AG20443 (cell line): ENCODE measurements at places on chromosomes 6 and 20.

DNA sequence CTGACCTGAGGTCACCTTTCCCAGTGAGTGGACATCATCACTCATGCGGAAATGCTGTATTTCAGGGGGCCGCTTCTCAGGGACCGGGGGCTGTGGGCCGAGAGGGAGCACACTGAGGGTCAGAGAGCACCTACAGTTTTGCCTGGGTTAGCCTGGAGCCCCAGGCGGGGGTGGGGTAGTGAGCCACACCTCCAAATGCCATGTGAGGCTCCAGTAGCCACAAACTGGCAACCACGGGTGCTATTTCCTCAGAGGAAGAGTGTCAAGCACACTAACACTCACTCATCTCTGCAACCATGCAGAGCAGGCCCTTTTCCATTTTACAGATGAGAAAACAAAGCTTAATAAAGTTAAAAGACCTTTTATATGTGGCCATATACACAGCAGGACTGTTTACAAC is 4.7 kb downstream of the EHMT2 start:
- DNase-seq, result no peak

GRCh38 chr6:147507162-147508041 is 1.1 kb upstream of the SAMD5 start:
- peak; percentile 32 for DNase-seq

DNA sequence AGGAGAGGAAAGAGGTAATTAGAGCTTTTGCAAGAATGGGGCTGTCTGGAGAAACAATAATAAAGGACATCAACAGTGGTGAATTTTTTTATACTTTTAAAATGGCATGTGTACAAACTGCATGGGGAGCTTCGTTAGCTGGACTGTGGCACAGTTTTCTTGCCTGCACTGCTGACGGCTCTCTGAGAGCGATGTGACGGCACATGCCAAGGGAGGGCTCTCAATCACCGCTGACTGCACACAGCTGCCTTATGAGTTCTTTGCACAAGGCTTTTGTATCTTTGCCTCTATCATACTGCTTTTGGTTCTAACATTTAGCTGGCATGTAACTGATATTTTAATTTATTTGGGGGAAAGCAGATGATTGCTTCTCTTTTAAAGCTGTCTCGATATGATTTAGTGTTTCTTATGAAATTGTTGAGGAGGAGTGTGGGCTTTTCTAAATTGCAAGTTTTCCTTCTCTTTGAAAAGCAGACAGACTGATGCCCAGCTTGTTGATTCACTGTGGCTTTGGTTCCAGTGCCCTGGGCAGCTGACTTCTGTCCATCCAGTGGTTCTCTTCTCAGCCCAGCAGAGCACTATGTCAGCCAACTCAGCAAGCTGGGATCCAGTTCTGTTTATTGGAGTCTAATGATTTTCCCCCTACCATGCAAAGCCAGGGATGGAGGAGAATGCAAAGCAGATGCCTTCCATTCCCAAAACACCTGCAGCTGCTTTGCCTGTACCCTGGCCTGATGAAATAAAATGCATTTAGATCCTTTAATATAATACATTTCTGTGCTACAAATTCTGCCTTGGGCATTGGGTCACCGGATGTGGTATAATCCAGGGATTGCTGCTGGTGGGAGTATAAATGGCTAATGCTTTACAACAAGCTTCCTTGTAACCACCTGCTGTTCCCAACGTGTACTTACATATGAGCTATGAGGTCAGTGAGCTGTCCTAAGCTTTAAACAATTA is 323.9 kb downstream of the ZFAND3 start:
- DNase-seq, result no peak

GRCh38 chr6:100237821-100238220 is 226.9 kb downstream of the SIM1 start:
- peak; percentile 11 for DNase-seq

- DNase-seq, result peak; percentile 32
These were observed 73.2 kb downstream of the LY86 start for GRCh38 chr6:6661684-6662083.

DNA sequence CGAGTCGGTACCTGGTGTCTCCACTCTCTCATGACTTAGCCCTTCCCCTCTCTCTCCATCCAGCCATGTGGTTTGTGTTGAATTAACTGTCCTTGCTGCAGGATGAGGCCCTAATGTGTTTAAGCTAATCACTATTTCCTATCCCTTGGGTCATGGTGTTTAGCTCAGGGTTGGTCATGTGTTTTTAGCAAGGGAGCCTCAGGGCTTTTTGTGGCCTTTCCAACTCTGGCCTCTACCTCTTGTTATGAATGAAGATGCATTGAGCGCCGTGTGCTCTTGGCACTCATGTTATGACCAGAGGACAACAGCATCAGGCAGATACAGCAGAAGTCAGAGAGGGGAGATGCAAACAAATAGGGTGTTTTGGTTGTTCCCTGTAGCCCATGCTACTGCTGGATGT is 674.2 kb upstream of the FLRT3 start:
- DNase-seq, result no peak
